ENCODE measurements at places on chromosomes 16 and 17.

GRCh38 chr17:77644181-77645071 lies 314.1 kb upstream of the TNRC6C start:
- no peak for DNase-seq

GRCh38 chr16:62100651-62101050 lies 64.4 kb upstream of the CDH8 start:
- DNase-seq: no peak

DNA sequence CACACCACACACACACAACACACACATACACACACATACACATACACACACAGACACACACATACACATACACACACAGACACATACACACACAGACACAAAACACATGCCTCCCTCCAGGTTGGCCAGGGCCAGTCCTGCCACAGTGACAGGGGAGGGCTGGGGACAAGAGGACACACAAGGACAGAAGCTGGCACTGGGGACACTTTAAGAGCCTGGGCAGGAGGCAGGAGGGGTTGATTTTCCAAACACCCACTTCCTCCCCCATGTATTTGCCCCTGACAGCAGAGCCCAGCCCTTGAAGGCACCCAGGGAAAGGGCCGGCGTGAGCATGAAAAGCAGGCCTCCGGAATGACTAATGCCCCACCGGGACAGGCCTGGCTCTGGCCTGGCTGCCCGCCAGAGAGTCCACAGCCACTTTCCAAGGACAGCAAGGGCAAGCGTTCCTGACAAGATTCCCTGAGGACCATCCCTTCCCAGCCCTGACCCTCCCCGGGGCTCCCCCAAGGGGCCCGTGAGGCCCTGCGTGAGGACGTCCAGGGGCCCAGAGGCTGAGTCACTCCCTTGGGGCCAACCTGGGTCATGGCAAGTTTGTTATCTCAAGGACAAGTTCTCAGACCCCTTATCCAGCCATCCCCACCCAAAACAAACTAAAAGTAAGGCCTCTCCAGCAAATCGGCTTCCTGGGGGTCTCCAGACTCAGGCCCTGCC lies 235.6 kb downstream of the ZNF423 start:
- peak; percentile 88 for DNase-seq

DNA sequence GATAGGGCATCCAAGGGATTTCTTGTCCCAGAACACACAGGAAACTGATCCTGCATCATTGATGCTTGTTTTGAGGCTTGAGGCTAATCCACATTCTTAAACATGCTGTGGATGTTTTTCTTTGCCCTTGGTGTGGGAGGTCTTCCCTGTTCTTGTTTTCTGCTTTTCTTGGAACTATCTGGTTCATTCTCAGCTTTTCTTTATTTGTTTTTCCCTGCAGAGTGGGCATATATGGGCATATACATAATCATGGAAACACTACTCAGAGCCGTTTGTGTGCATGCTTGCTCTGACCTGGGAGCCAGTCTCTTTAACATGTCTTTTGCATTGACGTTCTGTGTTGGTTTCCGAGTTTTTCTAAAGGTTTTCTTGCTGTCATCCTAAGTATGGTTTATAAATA lies 300.0 kb downstream of the SNX29 start:
- DNase-seq: no peak

DNA sequence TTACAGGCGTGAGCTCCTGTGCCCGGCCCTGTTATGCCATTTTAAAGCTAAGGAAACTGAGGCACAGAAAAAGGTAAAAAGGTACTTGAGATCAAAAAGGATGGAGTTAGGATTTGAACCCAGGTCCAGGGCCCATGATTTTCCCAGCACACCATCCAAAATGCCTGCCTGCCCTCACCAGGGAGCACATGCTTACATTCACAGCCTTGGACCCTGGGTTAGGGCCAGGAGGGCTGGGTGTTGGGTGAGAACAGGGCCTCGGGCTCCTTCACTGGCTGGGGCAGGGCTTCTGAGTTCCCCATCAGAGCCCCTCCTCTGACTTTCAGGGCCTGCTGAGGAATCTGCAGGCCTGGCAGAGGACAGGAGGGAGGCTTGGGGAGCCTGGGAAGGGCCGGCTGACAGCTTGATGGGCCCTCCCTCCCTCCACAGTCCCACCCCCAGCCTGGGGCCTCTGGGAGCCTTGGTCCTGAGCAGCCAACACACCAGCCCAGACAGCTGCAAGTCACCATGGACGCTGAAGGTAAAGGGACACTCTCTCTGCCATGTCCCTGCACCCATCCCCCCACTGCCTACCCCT lies at the start of gene QPRT:
QPRT (plus strand) TSS at position 490 of the 577 bp plus-strand sequence; CDS start at position 508, 18 bp downstream.
- DNase-seq: no peak

- DNase-seq: no peak
These were observed 1.6 kb upstream of the LRRC75A start for GRCh38 chr17:16493531-16494046.

DNA sequence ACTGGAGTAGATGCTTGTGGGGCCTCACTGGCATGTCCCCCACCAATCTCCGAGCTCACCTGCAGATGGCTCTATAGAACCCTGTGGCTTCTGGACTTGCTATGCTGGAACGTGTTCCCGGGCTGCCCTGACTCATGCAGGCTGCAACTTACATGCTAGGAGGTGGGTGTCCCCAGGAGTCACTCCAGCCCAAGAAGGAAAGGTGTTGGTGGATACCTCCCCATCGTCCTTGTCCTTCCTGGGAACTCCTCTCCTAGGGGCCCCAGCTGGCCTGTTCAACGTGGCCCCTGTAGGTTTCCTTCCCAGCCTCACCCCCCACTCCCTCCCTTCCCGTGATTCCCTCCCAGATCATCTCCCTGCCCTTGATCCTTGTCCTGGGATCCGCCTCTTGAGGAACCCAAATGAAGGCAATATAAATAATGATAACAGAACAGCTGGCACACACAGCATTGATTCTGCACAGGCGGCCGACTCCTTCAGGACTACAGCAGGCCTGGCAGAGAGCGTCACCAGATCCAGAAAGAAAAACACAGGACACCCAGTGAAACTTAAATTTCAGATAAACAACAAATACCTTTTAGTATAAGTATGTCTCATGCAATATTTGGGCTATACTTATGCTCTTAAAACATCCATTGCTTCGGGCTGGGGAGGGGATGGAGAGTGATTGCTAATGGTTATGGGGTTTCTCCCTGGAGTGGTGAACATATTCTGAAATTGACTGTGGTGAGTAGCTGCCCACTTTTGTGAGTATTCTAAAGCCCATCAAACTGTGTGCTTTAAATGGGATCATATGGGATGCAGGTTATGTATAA lies 221.1 kb upstream of the GSE1 start:
- DNase-seq: no peak

DNA sequence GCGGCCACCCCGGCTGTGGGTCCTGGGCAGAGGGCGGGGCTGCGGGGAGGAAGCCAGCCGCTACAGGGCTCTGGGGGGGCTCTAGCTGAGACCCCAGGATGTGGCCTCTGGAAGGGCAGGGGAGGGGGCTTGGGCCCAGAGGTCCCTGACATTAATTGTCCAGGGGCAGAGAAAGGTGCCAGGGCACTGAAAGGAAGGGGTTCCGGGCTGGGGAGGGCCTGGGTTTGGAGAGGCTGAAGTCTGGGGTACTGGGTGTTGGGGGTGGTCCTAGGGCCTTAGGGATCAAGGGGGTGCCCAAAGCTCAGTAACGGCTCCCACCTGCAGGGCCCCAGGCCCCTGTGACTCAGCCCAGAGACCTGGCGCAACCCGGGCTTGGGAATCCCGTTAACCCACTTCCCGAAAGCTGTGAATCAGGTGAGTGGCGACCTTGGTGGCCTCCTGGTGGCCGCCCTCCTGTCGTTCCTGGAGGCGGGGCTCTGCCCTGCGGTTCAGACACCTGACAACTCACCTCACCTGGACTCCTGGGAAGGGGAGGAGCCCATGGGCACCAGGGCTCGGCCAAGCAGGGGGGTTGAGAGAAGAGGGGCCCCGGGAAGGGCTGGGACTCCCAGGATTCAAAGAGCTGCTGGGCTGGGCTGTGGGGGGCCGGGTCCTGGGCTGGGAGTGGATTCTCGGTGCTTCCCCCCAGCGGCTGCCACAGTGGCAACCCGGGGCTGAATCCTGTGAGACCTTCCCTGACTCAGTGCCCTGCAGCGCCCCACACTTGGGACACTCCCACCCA lies 465 bp upstream of the PRSS22 start:
- no peak for DNase-seq

DNA sequence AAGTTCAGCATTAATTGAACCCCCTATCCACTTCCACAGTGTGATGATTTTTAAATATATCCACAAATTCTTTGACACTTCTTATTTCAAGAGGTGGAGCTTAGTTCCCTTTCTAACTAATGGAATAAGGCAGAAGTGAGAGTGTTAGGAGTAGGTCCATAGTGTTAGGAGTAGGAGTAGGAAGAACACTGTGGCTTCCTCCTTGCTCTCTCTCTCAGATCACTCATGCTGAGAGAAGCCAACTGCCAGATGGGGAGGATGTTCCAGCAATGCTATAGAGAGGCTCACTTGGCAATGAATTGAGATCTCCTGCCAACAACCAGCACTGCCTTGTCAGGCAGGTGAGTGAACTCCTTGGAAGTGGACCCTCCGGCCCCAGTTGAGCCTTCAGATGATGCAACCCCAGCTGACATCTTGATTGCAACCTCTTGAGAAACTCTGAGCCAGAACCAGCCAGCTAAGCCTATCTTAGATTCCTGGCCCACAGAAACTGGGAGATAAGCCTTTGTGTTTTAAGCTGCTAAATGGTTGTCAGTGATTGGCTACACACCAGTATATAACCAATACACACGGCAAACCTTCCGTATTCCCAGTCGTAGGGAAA lies 44.3 kb downstream of the SPECC1 start:
- no peak for DNase-seq

GRCh38 chr16:80803339-80804055 lies 901 bp downstream of the CDYL2 start:
- no peak for DNase-seq

DNA sequence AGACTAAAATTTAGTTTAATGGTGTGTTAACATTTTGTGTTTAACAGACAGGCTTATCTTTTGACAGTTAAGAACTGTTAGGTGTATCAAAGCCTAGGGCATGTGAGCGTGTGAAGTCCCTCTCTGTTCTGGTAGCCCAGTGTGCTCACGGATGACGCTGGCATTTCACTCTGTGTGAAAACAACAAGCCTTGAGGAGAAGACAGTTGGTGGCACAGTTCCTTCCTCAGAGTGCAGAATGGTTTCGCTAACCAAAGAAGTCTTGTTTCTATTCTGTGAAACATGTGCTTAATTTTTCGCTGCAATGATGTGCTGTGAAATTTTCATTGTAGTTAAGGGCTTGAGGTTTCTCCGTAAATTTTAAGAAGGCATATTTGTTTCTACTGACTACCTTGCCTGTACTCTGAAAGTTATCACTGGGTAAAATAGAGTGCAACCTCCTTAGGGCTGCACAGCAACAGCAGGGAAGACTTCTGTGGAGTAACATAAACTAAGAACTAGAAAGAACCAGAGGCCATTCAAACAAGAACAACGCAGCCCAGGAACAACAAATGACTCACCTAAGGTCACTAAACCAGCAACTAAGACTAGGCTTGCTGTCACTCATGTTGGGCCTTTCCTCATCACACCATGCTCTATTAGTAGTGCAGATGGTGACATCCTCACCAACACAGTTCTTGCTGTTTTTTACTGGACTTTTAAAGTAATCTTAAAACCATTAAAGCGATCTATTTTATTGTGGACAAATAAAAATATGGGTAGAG lies 33.4 kb downstream of the BRD7 start:
- no peak for DNase-seq

- DNase-seq: no peak
These were observed 241.0 kb upstream of the ASIC2 start for GRCh38 chr17:33534087-33534486.

DNA sequence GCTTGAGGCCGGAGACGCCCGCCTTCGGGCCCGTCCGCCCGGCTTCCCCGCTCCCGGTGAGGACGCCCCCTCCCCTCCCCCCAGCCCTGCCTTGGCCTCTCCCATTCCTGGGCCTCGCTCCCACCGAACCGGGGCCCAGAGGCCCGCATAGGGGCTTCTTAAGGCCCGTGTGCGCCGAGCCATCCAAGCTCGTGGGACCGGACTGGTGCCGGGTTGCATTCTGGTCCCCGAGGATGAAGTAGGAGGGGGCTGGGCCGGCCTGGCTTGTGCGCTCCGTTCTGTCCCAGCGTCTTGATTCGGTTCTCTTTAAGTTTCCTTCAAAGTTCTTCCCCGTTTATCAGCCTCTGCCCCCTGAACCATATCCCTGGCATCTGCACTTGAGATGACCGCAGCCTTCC lies 488 bp downstream of the SENP3 start:
- no peak for DNase-seq

GRCh38 chr16:55120826-55121225 lies 190.2 kb downstream of the IRX5 start:
- no peak for DNase-seq

DNA sequence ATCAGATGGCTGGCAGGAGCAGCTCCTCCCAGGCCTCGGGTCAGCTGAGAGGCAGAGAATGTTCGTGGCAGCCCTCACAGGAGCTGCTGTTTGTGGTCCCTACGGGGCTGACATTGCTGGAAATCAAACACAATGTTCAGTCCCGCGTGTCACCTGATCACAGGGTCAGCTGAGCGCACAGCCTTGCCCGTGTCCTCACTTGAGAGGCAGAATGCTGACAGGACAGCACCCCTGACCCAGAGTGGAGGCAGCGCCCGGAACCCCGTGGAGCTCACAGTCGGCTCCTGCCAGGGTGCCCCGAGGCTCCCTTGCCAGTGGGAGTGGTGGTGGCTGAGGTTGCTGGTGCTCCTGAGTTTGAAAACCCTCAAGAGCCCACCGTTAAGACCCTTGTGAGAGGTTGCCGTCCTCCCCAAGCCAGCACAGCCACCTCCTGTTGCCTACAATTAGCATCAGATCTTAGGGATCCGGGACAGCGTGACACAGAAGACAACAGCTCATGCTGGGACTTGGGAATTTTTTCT lies 3.6 kb upstream of the CHMP6 start:
- no peak for DNase-seq

- DNase-seq: no peak
These were observed 40.3 kb upstream of the TNRC6A start for GRCh38 chr16:24689128-24689527.

- no peak for DNase-seq
These were observed 42.3 kb upstream of the ZNF750 start for GRCh38 chr17:82881900-82882714.

DNA sequence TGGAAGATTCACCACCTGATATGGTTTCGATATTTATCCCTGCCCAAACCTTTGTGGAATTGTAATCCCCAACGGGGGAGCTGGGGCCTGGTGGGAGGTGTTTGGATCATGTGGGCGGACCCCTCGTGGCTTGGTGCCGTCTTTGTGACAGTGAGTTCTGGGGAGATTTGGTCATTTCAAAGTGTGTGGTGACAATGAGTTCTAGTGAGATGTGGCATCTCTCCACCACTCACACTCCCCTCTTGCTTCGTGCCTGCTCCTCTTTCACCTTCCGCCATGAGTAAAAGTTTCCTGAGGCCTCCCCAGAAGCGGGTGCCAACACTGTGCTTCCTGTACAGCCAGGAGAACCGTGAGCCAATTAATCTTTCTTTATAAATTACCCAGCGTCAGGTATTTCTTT lies 9.7 kb downstream of the CCDC57 start:
- no peak for DNase-seq

All from T1000 (cell line).